ENCODE measurements at places on chromosomes 5 and 9. TPM values are rescaled to one million over a fixed set of nuclear protein-coding genes. Genes with fewer than 3 reads are reported as not detected.

RHOBTB3 gene
- total RNA-seq, result 102 TPM

FNBP1 gene
- 71.7 TPM for total RNA-seq

IRX2 gene
- total RNA-seq, result 3.3 TPM

TAF11L5 gene
- total RNA-seq, result not detected

EIF4EBP3 gene
- 25.9 TPM for total RNA-seq

CCDC152 gene
- total RNA-seq, result 0.47 TPM

GABRA1 gene
- not detected for total RNA-seq

CENPP gene
- 10.6 TPM for total RNA-seq

TIMD4 gene
- total RNA-seq, result 1.2 TPM

GRCh38 chr9:36401164-36401740, 1.2 kb upstream of the RNF38 start:
- DNase-seq, result no peak

GRCh38 chr5:115573133-115573532, 28.6 kb upstream of the FEM1C start:
- DNase-seq, result no peak

GRCh38 chr9:74415995-74416394, 81.1 kb upstream of the RORB start:
- no peak for DNase-seq

GRCh38 chr5:125043781-125044391, 297.4 kb upstream of the ZNF608 start:
- no peak for DNase-seq

GRCh38 chr5:50853151-50853550, 186.7 kb downstream of the PARP8 start:
- no peak for DNase-seq

- DNase-seq, result no peak
Observed at GRCh38 chr5:109866051-109866450, 176.3 kb downstream of the MAN2A1 start.

- no peak for DNase-seq
Observed at GRCh38 chr9:117734523-117735314, 30.5 kb downstream of the TLR4 start.

DNA sequence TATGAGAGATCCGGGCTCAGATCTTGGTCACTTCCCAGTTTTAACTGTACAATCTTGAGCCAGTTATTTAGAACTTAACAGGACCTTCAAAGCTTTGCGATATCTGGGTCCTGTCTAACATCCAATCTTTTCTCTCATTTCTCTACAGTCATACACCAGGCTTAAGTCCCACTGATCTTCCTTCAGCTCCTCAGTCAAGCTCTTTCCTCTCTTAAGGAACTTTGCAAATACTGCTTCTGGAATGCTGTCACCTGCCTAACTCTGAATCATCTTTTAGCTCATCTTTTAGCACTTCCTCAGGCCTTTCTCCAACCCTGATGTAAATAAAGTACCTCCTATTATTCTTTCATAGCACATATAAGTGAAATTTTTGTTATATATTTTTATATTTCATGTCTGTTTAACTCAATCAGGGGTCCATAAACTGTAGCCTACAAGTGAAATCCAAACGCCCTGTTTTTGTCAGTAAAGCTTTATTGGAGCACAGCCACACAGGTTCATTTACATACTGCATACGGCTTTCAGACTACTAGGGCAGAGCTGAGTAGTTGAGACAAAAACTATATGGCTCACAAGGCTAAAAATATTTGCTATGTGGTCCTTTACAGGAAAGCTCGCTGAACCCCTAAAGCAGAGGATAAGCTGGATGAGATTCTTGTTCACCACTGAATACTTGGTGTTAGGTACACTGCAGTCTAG, 63.5 kb downstream of the MEF2C start:
- no peak for DNase-seq

GRCh38 chr5:60960591-60960990, 15.6 kb downstream of the NDUFAF2 start:
- no peak for DNase-seq

GRCh38 chr9:133694686-133695085, 43.5 kb downstream of the SARDH start:
- no peak for DNase-seq

DNA sequence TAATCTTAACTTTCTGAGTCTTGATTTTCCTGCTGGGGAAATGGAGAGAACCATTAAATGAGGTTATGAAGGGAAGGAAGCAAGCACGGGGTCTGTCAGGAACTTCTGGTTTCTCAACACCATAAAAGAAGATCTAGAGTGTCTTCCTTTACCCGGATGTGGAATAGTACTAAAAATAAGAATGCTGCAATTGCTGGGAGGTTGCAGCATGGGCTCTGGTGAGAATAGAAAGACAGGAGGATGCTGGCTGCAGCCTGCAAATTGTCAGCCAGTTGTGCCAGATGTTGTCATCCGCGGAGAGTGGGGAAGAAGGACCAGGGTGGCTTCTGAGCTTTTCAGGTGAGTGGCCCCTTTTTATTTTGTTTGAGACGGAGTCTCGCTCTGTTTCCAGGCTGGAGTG, 69.3 kb upstream of the STC2 start:
- no peak for DNase-seq

DNA sequence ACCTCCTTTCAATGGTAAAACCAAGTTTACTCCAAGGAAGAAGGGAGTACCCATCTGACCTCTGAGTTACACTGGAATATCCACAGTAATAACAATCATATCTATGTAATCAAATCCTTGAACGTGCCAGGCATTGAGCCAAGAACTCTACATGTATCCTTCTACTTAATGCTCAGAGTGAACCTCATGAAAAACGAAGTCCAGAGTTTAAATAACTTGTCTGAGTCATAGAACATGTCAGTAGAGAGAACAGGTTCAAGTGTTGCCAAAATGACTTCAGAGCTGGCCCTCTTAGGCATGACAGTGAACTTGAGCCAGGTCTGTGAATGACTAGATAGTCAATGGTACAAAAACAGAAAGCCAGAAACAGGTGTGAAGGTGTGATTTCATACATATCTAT, 164.1 kb upstream of the ZNF618 start:
- DNase-seq, result peak; percentile 29

DNA sequence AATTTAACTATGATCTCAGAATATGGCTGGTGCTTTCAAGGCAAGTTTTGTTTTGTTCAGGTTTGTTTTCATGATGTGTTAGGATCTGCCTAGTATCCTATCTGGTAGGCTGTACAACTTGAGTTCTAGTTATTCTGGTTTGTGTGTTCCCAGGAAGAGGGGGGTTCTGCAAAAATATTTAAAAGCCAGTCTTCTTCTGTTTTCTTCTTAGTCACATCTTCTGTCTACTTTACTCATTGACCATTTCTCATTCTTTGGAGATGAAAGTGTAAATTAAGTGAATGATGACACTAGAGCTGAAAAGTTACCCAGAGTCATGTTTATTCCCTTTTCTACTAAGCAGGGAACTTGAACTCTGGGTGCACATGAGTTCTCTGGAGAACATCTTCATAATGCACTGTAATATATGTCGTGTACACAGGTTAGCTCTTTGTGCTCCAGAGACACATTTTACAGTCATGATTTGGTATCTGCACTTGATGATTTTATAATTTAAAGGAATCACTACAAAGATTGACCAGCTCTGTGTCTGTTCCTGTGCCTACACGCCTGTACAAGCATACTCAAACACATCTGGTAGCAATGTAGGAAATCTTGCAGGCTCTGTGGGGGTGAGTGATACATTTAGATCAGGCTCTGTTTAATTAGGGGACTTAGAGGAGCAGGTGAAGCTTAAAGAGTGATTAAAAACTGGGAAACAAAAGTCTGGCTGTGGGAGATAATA, 5.0 kb downstream of the SMAD5 start:
- no peak for DNase-seq

Data from ureter (tissue), 1 donor.